ENCODE measurements at places on chromosomes 7 and 10.

DNA sequence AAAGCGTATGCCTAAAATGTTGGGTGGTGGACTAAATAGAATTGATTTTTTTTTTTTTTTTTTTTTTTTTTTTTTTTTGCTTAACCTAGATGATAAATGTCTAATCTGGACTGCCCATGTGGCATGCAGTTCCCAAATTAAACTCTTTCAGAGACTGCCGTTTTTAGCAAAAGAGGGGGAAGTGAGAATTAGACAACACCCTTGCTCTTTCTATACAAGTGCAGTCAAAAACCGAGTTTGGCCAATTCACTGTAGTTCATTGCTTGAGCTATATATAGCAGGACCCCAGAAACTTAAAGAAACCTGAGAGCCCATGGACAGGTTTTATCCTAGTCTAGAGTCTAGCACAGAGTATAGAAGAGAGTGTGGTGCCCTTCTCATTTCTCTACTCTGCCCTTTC lies 141.9 kb downstream of the GRM3 start:
- DNase-seq = no peak

DNA sequence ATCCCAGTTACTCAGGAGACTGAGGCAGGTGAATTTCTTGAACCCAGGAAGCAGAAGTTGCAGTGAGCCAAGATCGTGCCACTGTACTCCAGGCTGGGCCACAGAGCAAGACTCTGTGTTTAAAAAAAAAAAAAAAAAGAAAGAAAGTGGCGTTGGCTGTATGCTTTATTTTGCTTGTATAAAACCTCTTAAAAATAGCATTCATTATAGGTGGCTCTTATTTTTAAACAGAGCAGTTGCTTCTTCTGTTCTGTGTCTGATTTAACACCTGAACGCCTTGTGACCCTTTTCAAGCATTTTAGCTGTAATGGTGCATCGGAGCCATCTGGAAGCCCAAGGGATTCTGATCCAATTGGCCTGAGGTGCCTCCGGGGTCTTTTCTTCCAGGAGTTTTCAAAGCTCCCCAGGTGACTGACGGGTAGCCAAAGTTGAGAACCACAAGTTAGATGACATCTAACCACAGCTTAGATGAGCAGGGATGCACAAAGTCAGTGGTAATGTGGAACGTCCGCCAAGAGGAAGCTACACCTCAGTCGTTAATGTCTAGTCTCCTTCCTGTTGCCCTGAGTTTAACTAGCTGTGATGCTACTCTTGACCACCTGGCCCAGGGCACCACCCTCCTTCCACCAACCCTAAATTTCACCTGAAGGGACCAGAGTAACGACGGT lies 274.6 kb upstream of the KLF6 start:
- no peak for DNase-seq

DNA sequence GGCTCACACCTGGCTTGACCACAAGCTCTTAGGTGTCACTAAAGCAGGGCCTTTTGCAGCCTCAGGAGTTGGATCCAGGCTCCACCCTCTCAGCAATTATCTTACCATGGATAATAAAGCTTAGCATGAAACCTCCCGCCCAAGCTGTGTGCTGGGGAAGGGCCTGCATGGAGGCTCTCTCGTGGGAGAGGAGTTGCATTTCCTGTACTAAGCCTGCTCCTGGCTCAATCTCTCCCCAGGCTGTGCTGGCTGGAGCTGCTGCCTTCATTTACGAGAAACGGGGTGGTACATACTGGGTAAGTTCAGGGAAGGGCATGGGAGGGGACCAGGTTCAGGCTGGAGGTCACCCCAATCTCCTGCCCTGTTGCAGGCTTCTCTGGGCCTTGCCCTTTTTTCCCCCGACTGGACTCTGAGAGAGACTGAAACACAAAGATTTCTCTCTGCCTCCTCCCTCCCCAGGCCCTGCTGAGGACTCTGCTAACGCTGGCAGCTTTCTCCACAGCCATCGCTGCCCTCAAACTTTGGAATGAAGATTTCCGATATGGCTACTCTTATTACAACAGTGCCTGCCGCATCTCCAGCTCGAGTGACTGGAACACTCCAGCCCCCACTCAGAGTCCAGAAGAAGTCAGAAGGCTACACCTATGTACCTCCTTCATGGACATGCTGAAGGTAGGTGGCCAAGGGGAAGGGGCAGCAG lies 2.7 kb downstream of the TMEM176A start:
- DNase-seq = no peak

- DNase-seq = no peak
Measured at GRCh38 chr7:99525713-99526440, 21.4 kb downstream of the ZKSCAN5 start.

DNA sequence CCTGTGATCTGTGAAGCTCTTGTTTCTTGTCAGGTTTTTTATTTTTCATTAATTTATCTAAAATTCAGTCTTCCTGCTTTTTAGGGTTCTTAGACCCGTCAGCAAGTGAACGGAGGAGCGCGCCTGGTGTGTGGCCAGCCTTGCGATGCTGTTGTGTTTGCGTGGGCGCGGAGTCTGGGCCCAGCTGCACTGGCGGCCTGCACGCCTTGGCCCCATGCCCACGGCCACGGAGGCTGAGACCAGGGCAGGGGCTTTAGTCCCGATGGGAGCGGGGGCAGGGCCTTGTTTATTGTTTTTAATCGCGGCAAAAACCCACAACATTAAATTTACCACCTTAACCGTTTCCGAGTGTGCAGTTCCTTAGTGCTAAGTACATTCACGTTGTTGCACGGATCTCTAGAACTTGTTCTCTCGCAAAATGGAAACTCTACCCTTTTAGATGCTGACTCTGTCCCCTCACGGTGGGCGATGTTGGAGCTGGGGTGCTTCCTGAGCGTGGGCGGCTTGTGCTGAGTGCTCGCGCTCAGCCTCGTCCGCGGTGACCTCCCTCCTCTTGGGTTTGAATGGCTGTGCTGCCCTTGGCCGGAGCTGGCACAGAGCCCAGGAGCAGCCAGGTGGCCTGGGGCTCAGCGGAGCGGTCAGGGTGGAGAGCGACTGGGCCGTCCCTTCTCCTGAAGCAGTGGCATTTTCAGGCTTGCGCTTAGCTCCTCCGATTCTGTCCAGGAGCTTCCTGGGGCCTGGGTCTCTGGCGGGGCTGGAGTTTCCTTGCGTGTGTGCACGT lies 69.1 kb downstream of the INPP5A start:
- no peak for DNase-seq

GRCh38 chr7:111436608-111437007 lies 125.7 kb downstream of the IMMP2L start:
- DNase-seq = no peak

All from activated CD8-positive, alpha-beta memory T cell treated with anti-CD3 and anti-CD28 coated beads for 48 hours (primary cell).